NCI-H2107 (cell line): ENCODE measurements at places on chromosomes 16 and 17.

- DNase-seq = peak; percentile 13
Observed at GRCh38 chr17:38464723-38465390, 36.6 kb downstream of the ARHGAP23 start.

DNA sequence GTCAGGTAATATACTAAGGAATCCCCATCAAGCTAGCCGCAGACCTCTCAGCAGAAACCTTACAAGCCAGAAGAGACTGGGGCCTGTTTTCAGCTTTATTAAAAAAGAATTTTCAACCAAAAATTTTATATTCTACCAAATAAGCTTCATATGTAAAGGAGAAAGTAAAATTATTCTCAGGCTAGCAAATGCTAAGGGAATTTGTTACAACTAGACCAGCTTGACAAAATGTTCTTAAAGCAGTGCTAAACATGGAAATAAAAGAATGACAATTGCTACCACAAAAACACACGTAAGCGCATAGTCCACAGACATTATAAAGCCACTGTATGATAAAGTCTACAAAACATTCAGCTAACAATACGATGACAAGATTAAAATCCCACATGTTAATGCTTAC, 449.4 kb upstream of the MON1B start:
- DNase-seq = no peak

GRCh38 chr17:18156171-18156975, 27.3 kb upstream of the ALKBH5 start:
- DNase-seq = no peak

DNA sequence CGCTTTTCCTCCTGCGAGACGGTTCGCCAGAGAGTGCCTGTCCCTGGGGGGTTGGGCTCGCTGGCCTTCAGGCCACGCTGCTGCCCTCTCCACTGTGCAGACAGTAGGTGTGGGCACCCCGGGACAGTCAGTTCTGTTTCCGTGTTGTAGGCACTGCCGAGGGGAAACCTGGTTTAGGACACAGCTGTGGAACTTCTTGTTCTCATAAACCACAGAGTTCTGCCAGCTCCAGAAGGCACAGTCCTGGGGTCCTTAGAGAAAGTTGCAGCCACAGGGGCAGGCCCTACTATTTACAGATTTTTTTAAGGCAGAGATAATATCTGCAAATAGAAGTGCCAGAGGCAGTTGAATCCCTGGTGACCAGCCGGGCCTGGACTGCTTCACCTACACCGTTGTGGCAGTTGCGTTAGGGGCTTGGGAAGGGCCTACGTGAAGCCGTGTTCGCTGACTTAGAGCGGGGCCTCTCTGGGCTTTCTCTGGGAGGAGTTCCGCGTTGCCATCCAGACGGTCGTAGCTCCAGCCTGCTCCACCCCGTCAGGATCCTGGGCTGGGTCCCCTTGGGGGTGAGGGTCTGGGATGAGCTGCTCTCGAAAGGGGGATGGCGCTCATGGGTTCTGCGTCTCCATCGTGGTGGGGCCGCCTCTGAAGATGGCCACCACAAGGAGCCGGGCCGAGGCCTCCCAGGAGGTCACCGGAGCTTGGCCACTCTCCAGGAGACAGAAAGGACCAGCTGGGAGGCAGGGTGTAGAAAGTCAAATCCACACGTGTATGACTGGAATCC, 126.3 kb downstream of the BANP start:
- DNase-seq = no peak

GRCh38 chr17:65265276-65265675, 128.1 kb downstream of the RGS9 start:
- no peak for DNase-seq

GRCh38 chr17:21174713-21175112, 39.2 kb downstream of the TMEM11 start:
- no peak for DNase-seq

GRCh38 chr16:68273896-68274295, 9.6 kb downstream of the SLC7A6 start:
- no peak for DNase-seq

- no peak for DNase-seq
Observed at GRCh38 chr16:56306690-56307533, 115.6 kb downstream of the GNAO1 start.

- DNase-seq = no peak
Observed at GRCh38 chr16:49832177-49832576, 23.7 kb downstream of the ZNF423 start.

- no peak for DNase-seq
Observed at GRCh38 chr17:69218986-69219385, 9.6 kb downstream of the ABCA10 start.

GRCh38 chr16:67560827-67561342, 1.4 kb upstream of the CTCF start:
- no peak for DNase-seq

DNA sequence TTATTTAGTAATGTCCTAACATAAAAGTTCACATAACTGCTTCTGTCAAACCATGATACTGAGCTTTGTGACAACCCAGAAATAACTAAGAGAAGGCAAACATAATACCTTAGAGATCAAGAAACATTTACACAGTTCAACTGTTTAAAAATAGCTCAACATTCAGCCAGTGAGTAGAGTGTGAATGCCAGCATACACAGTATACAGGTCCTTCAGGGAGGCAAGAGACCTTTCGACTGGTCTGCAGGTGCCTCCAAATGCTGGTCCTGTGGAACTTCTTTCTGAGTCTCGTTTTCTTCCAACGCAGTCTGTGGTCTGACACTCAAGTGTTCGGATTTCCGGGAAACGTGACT, 10.3 kb downstream of the MRPS23 start:
- DNase-seq = no peak

DNA sequence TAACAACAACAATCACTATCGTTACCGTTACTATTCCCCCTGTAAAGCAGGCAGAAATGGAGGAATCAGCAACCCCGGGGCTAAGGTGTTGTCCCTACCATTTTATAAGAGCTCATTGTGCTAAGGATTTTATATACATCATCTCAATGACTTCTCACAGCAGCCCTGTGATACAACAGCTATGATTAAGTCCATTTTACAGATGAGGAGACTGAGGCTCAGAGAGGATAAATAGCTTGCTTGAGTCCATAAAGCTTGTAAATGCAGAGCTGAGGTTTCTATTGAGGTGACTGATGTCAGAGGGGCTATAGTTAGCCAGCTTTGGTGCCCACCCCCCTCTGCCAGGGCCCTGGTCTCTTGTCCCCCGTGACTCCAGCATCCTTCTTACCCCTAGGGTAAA, 16.7 kb upstream of the PDK2 start:
- DNase-seq = no peak

- DNase-seq = no peak
Observed at GRCh38 chr17:48241131-48241591, 133.6 kb downstream of the SNX11 start.

- no peak for DNase-seq
Observed at GRCh38 chr17:2071455-2072281, 16.8 kb downstream of the HIC1 start.

DNA sequence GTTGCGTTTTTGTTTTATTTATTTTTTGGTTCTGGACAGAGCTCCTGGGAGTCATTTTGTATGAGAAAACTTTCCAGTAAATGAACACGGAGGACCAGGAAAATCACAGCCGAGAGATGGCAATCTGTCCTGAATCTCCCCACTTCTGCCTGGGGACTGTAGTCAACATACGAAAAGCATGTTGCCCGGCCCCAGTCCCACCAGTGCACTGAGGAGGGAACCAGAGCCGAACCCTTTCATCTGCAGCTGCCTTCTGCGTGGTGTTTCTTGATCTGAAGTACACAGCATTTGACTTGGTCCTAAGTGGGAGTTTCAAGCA, 18.9 kb downstream of the SNX11 start:
- DNase-seq = no peak

DNA sequence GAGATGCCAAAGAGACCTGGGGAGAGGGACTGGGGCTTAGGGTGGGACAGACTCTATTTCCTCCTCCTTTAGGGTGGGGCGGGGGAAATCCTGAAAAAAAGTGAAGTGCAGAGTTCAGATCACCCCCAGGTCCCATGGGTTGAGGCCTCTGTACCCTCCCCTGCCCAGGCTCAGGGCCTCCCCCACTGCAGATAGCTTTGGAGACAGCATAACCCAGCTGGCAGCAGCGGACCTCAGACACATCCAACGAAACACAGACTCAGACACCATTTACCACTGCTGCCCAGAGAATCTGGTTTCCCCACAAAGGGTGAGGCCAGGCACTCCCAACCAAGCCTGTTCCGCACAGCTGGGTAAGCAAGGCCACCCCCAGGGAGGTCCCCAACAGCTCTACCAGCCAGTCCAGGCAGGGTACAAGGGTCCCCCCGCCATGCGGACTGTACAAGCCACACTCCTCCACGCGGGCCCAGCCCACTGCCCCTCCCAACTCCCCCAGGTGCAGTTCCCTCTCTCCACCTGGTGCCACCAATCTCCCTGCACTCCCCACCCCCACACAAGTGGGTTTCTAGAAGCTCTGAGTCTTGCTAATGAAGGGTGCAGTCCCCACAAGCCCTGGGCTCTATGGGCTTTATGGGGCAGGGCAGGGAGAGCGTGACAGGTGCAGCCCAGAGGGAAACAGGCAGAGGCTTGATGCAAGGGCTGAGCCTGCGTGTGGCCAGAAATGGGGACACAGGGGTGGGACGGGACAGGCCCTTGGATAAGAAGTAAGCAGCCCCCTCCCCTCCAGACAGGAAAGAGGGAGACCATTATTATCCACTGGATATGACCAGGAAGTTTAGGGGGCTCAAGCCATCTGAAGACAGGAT, 8.9 kb downstream of the RHBDF2 start:
- peak; percentile 70 for DNase-seq

- no peak for DNase-seq
Observed at GRCh38 chr17:77611791-77612502, 346.6 kb upstream of the TNRC6C start.

- DNase-seq = no peak
Observed at GRCh38 chr16:27764869-27765675, 215.1 kb downstream of the KATNIP start.

- DNase-seq = no peak
Observed at GRCh38 chr16:74778646-74779045, 4.0 kb upstream of the FA2H start.

GRCh38 chr17:44197980-44198720, 1.5 kb downstream of the ATXN7L3 start:
- no peak for DNase-seq

DNA sequence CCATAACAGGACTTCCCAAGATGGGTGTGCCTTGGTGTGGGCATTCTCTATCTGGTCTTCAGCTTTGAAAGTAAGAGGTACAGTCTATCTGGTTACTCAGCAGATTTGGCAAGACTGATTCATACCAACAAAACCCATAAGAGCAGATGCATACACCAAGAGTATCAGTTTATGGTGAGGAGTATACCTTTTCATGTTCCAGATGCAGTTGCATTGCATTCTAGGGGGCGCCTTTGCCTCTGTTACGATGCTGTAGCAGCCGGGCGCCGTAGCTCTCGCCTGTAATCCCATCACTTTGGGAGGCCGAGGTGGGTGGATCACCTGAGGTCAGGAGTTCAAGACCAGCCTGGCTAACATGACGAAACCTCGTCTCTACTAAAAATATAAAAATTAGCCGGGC, 31.1 kb upstream of the CARMIL2 start:
- DNase-seq = no peak

- DNase-seq = no peak
Observed at GRCh38 chr16:84090211-84090610, 26.5 kb downstream of the MBTPS1 start.

GRCh38 chr16:75206749-75207451, at the start of gene CTRB2:
TSS of gene CTRB2 (minus strand) at chr16:75207161. CDS start at chr16:75207141, 20 bp downstream.
- no peak for DNase-seq

GRCh38 chr17:12195418-12195817, 174.7 kb downstream of the MAP2K4 start:
- DNase-seq = no peak

GRCh38 chr17:7354262-7354843, 603 bp upstream of the TMEM95 start:
- DNase-seq = no peak

GRCh38 chr16:27918755-27919154, 144.8 kb downstream of the GSG1L start:
- no peak for DNase-seq

GRCh38 chr17:42060231-42060630, 9.8 kb upstream of the C17orf113 start:
- no peak for DNase-seq

DNA sequence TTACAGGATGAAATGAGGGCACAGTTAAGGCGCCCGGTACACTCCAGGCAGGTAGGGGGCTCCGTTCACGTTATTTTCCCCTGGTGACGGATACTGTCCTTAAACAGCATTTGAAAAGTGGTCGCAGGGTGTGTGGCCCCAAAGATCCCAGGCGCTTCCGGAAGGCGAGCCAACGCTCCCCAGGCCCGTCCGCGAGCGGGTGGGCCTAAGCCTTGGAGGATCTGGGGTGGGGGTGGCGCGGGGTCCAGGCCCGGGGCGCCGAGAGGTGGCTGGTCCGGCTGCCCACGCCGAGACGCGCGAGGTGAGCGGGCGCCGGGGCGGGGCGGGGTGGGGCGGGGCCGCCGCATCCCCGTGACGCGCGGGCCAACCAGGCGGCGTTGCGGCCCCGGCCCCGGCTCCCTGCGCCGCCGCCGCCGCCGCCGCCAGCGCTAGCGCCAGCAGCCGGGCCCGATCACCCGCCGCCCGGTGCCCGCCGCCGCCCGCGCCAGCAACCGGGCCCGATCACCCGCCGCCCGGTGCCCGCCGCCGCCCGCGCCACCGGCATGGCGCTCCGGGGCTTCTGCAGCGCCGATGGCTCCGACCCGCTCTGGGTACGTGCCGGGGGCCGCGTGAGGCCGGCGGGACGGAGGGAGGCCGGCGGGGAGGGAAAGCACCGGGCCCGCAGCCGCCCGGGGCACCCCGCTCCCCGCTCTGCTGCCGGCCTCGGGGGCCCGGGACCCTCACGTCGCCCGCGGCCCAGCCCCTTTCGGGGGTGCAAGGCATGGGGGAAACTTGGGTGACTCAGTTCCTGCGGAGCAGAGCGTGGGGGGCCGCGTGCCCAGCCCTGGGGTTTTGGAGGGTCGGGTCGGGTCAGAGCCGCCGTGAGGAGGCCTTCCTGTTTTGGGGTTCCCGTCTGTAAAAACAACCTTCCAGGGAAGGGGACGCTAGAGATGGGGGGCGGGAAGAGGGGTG, at the start of gene ABCC1:
ABCC1 (plus strand) TSS at position 407 of the 951 bp plus-strand sequence; CDS start at position 543, 136 bp downstream.
- DNase-seq = peak; percentile 30

DNA sequence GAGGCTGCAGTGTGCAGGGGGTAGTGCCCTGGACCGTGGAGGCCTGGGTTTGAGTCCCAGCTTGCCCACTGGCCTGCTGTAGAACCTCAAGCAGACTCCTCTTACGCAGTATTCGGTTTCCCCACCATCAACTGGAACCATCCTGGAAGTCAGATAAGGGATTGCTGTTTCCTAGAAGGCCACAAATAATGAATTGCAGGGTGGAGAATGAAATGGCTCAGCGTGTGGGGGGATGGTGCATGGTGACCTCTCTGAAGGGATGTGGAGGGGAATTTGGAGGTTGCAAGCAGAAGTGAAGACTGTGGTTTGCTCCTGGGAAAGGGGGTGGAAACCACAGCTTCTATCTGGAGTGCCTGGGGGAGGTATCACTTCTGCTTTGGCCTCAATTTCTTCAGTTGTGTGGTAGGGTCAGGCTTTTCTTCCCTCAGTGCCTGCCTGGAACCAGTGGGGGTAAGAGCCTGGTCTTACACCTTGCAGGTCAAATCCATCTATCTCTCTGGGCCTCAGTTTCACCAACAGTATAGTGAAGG, 1.7 kb downstream of the ADGRG5 start:
- no peak for DNase-seq
